Endodermal cell (in vitro differentiated cells): ENCODE measurements at places on chromosomes 1 and 21. TPM values are rescaled to one million over a fixed set of nuclear protein-coding genes. Genes with fewer than 3 reads are reported as not detected.

Gene ALX3
- total RNA-seq, result 0.11 TPM in 1 of 2 replicates, not detected in the other

Gene OR2T33
- total RNA-seq, result not detected in 2 replicates

GRCh38 chr1:173195596-173196088 lies 11.5 kb downstream of the TNFSF4 start:
- DNase-seq, result no peak

DNA sequence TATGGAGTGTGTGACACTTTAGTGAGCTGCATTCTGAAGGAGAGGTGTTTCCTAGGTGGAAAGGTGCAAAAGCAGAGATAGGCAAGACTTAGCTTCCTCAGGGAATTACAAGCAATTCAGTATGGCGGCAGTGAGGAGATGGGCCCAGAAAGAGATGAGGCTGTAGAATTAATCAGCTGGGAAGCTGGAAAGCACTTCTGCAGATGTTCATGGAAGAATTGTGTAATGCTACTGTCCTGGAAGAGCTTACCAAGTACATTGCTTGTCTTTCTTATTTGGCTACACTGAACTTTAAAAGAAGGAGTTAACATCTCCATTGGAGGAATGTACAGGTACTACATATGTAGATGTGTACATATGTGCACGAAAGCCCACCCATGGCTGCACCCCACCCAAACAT lies 103.7 kb upstream of the DPT start:
- DNase-seq, result no peak

DNA sequence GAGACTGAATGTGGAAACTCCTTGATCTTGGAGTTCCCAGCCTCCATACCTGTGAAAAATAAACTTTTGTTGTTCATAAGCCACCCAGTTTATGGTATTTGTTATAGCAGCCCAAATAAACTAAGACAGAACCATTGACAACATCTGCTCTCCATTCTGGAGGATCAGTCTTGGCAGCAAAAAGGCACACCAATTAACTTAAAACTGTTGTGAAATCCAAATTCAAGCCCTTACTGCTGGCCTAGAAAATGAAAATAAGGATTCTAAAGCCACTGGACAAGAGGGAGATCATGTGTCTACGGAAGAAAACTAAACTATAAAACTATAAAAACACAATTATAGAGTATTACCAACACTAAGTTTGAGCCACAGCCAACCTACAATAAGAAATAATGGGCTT lies 172.1 kb upstream of the RNPC3 start:
- no peak for DNase-seq
